ENCODE measurements at places on chromosomes 1 and 21. TPM values are rescaled to one million over a fixed set of nuclear protein-coding genes. Genes with fewer than 3 reads are reported as not detected.

- no peak for DNase-seq
Measured at GRCh38 chr1:81733480-81733879, 67.3 kb upstream of the ADGRL2 start.

DNA sequence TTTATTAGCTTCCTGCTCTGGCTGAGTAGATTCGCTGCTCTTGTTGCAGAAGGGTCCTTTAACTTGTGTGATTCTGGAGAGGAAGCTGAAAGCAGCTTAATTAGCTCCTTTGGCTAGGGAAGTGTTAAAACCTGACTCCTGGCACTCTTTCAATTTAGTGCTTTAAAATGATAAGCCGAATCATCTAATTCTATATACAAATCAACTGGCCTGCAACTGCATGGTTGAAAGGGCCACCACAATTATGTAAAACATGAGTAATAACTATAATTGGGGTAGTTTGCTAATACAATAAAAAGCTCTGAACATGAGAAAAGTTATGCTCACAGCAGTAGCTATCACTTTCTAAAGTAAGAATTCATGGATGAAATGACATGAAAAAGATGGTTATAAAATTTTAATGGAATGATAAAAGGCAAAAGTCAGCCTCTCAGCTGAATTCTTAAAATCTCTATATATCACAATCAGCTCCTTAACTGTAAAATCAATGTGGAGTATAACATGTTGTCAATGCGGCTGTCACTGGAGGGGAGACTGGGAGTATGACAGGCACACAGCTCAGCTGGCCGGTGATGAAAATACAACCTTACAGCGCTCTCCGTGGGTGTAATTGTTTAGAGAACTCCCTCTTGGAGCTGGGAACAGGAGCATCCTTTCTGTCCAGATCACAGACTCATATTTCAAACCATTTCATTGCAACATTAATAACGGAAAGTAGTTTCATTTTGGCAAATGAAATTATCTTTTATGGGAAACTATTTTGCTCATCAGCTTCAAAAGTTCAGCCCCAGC lies 324.4 kb downstream of the KCTD3 start:
- DNase-seq: peak; percentile 23

DNAJC28 gene
- total RNA-seq: 0.38 TPM

DFFA gene
- 35.0 TPM for total RNA-seq

DNA sequence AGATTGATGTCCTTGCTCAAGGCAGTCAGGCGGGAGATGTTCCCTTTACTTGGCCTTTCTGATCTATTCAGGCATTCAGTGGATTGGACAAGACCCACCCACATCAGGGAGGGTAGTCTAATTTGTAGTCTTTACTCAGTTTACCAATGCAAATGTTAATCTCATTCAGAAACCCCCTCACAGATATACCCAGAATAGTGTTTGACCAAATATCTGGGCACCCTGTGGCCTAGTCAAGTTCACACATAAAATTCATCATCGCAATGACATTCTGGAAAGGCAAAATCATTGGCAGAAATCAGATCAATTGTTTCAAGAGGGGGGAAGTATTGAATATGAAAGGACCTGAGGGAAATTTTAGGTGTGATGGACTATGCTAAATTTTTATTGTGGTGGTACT lies 12.5 kb upstream of the SFT2D2 start:
- no peak for DNase-seq

DNA sequence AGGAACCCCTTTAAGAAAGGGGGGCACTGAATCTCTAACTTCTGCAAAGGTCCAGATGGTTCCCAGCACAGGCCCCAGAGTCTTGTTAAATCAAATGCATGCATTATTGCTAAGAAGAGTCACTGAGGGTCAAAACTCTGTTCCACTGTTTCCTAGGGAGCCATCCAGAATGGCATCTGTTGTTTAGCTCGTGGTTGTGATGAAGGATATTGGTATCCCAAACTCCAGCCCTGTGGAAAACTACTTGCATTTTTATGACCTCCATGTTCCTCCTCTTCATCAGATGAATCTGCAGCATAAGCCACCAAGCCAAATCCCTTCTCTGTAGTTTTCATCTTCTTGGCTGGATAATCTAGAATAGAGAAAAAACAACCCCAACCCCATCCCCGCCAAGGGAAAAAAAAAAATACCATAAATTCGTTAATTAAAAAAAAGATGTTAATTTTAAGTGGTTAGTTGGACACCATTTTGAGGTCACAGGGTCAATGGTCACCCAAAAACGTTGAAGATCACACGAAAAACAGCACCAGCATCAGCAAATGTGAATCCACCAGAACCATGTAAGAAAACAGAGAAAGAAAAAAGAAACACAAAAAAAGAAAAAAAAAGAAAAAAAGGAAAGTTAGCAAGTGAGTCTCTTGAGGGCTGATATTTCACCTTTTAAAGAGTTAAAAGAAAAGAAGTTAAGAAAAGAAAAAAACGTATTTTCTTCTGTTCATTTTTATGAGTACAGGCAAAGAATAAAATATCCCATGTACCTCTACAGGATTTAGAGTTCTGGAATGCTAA lies 3.0 kb upstream of the RIT1 start:
- DNase-seq: peak; percentile 56

DNA sequence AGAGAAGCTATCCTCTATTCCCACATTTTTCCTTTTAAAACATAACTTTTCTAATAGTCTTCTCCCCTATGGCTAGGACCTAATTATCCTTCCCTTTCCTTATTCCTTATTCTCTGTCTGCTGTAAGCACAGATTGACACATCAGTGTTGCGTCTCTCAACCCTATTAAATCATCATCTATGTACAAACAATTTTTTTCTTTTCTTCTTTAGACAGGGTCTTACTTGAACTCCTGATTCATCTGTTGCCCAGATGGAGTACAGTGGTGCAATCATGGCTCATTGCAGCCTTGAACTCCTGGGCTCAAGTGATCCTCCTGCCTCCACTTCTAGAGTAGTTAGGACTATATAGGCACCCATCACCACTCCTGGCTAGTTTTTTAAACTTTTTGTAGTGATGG lies 8.3 kb downstream of the KLHDC9 start:
- no peak for DNase-seq

DNA sequence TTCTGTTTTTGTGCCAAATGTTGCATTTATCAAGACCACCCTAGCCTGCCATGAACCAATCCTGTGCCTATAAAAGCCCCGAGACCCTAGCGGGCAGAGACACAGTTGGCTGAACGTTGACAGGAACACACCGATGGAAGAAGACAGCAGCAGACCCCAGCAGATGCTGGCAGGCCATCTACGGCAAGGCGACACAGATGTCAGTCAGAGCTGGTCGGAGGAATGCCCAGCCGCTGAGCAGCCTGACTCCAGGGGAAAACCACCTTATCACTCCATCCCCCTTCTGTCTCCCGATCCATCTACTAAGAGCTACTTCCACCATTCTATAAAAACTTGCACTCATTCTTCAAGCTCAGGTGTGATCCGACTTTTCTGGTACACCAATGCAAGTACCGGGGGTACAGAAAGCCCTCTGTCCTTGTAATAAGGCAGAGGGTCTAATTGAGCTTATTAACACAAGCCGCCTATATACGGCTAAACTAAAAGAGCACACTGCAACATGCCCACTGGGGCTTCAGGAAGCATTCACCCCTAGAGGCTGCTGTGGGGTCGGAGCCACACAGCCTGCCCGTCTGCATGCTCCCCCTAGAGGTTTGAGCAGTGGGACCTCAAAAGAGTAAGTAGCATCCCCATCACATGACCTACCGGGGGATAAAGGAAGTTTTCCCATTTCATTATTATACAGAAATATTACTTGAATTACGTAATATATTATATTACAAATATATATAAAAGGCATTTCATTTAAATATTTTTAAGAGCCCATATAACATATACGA lies 1156.3 kb upstream of the B3GALT2 start:
- DNase-seq: no peak

DNA sequence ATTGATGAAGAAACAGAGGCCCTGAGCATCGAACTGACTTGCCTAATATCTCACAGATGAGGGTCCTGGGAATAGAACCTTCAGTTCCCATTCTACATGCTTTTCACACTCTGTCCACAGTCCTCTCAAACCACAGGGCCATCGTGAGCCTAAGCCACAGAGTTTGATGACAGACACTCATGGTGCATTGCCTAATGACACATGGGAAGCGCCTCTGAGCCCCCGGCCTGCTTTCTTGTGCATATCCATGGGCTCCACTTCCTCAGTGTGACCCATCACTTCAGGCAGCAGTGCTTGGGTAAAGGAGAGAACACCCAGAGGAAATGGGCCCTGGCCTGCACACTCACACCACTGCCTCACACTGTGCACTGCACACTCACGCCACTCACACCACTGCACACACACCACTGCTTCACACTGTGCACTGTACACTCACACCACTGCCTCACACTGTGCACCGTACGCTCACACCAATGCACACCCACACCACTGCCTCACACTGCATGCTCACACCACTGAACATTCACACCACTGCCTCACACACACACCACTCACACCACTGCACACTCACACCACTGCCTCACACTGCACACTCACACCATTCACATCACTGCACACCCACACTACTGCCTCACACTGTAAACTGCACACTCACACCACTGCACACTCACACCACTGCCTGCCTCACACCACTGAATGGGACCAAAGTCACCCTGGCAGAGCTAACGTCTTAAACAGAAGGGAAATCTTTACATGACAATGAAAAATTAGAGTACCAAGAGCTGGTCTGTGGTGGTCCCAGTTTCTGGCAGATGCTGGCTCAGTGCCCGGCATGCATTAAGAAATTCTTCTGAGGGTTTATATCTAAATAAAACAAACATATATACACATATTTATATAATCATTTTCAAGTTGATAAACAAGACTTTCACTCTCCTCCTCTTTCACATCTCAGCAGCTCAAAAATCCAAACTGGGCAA lies 53.0 kb downstream of the KANK4 start:
- no peak for DNase-seq

GRCh38 chr1:203287109-203287893 lies 18.0 kb upstream of the BTG2 start:
- no peak for DNase-seq

DNA sequence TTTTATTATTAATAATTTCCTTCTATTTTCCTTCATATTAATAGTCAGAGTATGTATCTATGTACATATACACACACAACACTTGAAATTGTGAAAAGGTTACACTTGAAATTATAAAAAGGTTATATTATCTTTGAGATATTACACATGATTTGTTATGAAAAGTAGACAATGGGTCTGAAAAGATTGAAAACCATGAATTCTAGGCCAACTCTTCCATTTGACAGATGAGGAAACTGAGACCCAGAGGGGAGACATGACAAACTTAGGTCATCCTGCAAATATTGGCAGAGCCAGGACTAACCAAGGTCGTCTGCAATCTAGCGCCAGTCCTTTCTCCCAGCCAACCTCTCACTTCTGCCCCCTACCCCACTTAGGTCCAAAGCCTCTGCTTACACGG lies 33.2 kb downstream of the TRIM62 start:
- no peak for DNase-seq

DNA sequence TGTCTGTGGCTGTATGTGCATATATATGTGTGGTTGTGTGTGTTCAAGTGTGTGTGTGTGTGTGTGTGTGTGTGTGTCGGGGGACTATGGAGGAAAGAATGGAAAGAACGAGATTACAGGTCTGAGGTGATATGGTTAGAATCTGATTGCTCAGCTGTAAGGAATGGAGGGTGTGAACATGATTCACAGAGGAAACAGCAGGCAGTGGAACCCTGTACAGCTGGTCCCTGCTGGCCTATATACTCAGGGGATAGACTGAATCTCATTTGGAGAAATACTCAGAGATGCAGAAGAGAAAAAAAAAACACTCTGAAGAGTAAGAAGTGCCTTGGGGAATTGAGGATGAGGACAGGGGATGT lies 180.1 kb upstream of the ESRRG start:
- peak; percentile 1 for DNase-seq

- no peak for DNase-seq
Measured at GRCh38 chr1:188496506-188496905, 1667.8 kb downstream of the PLA2G4A start.

S100A7 gene
- not detected for total RNA-seq

RCSD1 gene
- total RNA-seq: not detected

DNA sequence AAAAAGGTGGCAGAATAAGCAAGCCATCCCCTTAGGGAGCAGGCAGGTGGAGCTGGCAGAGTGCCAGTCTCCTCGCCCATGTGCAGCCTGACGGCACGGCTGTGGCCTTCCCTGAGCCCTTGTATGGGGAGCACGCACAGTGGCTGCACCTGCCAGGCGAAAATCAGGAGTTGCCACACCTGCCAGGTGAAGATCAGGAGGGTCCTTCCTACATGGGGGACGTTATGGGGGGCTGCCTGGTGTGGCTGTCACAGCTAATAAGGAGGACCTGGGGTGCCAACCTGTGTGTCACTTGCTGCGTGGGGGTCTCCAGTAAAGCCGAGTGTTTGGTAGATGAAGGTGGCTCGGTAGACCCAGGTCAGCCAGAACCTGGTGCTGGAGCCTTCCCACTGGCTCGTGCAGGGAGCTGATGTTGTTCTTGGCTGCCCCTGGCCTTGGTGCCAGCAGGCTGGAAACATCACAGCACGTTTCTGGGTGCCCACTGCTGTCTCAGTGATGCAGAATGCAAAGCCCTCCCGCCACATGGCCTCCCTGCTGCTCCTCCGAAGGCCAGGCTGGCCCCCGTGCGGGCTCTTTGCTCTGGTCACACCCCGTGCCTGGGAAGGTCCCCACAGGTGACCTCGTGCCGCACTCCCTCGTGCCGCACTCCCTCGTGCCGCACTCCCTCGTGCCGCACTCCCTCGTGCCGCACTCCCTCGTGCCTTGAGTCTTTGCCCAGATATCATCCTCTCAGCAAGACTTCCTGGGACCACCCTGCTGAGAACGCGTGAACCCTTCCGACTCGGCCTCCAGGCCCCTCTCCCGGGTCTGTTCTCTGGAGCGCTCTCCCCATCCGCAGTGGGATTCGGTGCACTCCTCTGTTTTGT lies 55.4 kb downstream of the SLC37A1 start:
- no peak for DNase-seq

DNA sequence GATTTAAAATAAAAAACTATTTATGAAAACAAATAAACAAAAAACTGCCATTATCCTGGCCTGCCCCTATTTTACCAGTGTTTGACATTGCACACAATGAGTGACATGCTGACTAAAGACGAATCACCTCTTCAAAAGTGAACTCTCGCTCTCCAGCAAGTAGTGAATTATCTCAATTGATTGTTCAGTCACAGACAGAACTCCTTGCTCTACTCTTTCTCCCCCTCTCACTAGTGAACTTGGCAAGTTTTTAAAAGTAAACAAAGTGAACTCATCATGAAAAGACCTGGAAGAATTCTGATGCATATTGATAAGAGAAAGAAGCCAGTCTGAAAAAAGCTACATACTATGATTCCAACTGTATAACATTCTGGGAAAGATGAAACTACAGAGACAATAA lies 4.7 kb upstream of the C1orf52 start:
- peak; percentile 39 for DNase-seq

- peak; percentile 87 for DNase-seq
Measured at GRCh38 chr21:37711836-37712568, 204.3 kb downstream of the KCNJ6 start.

DNA sequence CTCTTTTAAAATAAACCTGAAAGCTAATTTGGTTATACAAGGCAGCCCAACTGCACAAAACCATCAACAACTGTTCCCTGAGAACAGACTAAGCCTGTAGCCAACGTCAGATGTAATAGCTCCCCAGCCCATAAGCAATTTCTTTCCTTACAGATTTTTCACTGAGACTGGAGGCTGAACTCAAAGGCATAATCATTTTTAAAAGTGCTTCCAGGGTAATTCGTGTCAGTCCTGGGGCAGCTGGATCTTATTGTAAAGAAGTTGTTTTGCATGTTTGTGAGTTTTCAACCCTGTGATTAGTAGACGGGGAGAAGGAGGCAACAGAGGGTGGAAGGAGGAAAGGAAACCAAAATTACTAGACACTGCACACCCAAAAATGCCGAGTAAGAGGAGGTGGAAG lies 3.2 kb downstream of the DPT start:
- DNase-seq: no peak

- peak; percentile 59 for DNase-seq
Measured at GRCh38 chr1:29121936-29122681, 1.6 kb downstream of the TMEM200B start.

All from GM23248 (cell line).